ENCODE measurements at places on chromosomes 13 and 19.

GRCh38 chr13:51724721-51725120 lies 79.2 kb downstream of the DHRS12 start:
- no peak for DNase-seq

GRCh38 chr13:46855166-46855565 lies 41.7 kb downstream of the HTR2A start:
- DNase-seq = no peak

GRCh38 chr19:46125447-46125846 lies 959 bp upstream of the IGFL3 start:
- no peak for DNase-seq

- no peak for DNase-seq
Measured at GRCh38 chr13:28373810-28374209, 121.1 kb downstream of the FLT1 start.

DNA sequence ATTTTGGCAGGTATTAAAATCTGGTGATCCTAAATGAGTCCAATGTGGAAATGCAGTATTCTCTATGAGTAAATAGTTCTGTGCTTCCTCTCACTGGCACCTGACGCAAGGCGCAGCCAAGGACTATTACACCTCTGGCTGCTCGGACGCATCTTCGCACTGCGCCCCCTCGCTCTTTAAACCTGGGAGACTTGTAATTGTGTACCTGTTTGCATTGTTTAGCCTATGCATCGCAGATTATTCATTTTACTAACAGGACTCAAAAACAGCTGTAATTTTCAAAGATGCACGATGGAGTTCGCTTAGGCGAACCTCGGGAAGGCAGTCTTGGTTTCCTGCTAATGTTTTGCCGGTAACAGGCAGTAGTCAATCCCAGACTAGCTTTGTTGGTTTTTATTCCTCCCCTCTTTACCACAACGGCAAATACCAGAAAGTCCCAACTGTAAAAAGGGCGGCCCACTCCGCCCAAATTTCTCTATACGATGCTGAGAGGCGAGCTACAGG lies 113.2 kb downstream of the KCNRG start:
- DNase-seq = no peak

DNA sequence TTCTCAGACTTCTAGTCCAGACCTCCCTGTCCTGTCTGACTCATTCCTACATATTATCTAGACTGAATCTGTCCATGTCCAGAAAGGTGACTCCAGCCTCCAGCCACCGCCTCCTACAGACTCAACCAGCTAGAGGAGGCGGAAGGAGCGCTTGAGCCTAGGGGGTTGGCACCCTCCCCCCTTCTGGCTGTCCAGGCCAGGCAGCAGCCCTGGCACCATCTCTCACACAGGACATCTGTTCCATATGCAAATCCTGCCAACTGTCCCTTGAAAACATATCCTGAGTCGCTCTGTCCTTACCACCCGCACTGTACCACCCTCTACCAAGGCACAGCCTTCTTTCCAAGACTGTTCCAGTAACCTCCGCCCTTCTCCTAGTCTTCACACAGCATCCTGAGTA lies 150.7 kb upstream of the WASF3 start:
- DNase-seq = no peak

DNA sequence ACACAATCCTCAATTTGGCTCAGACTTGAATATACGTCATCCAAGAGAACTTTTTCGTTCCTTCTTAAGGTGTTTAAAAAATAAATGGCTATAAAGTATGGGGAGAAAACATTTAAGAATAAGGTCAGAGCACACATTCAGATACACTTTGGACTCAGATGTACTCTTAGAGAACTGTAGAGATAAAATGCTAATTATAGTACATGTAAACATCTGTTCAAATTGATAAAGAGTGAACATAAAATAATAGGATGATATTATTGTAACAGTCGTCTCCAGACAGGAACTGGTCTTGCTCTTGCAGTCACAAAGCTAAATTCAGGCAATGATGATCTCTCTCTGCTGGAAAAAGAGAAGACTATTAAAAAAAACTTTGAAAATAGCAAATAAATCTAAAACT lies 91.4 kb downstream of the RBM26 start:
- no peak for DNase-seq

DNA sequence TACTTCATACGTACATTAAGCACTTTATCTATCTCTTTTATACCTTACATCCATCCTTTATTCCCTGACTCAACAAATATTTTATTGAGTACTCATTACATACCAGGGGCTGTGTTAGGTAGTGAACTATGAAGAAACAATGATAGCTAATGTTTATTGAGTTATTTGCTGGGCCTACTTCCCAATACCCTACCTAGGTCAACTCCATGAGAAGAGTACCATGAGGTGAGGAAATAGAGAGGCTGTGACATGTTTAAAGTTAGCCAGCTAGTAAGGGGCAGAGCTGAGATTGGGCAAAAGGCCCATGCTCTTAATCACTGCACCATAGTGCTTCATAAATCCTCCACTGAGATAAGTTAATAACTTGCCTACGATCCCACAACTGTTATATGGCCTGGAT lies 79.9 kb downstream of the FREM2 start:
- DNase-seq = no peak

- no peak for DNase-seq
Measured at GRCh38 chr19:28039677-28040381, 1173.1 kb downstream of the UQCRFS1 start.

GRCh38 chr13:108463340-108463739 lies 166.1 kb upstream of the MYO16 start:
- no peak for DNase-seq

DNA sequence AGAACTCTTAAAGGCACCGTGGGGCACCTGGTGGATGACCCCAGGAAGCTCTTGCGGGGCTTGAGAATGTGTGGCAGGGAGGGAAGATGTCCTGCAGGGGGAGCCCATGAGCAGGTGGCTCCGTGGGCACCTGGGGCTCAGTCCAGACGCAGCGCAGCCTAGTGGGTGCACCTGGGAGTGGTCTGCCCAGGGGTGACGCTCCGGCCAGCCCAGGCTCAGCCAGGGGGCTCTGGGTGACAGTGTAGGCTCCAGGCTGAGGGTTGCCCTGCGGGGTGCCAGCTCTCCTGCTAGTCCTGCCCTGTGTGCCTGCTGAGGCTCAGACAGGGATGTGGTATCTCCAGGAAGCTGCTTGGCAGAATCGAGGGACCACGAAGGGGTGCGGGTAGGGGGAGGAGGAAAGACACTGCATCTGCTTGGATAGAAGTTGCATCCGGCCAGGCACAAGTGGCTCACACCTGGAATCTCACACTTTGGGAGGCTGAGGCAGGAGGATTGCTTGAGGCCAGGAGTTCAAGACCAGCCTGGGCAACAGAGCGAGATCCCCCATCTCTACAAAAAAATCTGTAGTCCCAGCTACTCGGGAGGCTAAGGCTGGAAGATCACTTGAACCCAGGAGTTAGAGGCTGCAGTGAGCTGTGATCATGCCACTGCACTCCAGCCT lies 15.0 kb upstream of the PGLS start:
- peak; percentile 37 for DNase-seq

- DNase-seq = no peak
Measured at GRCh38 chr19:55683449-55684261, 8.6 kb downstream of the EPN1 start.

DNA sequence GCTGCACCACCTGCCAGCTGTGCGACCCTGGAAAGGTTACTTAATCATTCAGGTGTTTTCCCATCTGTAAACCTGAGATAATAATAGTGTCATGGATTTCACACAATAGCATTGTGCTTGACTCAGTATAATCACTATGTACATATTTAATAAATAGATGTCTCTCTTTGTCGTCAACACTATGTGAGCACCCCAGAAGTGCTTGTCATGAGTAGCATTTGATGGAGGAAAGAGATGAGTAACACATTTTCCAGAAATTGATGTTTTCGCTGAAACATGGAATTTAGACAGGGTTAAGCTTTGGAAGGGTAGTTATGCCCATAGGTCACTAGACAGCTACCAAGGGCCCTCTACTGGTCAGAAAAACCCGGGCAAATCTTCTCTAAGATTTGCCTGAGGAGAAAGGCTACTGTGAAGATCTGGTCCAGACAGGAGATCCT lies 9.5 kb upstream of the MBNL2 start:
- no peak for DNase-seq

GRCh38 chr13:29877456-29878078 lies 27.1 kb upstream of the UBL3 start:
- no peak for DNase-seq

GRCh38 chr13:29050719-29051118 lies 230.6 kb downstream of the MTUS2 start:
- no peak for DNase-seq

Measured in DMS153 (cell line).